Stimulated activated CD4-positive, alpha-beta T cell treated with anti-CD3 and anti-CD28 coated beads, Interleukin-12 subunit alpha, Interleukin-12 subunit beta, amount 100 ng/mL, for 4 hours (primary cell): ENCODE measurements at places on chromosomes 2 and 18.

GRCh38 chr18:56967035-56967434 lies 179.9 kb upstream of the BOD1L2 start:
- no peak for DNase-seq

DNA sequence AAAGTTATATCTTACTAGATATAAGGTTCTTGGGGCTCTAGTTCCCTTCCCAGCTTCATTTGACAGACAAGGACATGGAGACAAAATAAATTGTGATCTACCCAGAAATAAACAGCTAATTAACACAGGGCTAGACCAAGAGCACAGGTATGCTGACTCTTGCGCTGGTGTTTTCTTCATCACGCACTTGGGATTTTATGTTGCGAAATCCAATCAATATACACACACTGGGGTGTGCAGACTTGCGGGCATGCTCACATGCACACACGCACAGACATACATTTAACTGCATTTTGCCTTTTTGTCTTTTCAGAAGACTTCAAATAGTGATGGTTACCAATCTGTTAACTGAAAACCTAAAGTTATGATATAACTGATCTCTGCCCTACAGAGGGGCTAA lies 91.2 kb downstream of the LRATD1 start:
- no peak for DNase-seq

GRCh38 chr2:98269274-98269673 lies 77.0 kb upstream of the CNGA3 start:
- DNase-seq = no peak

DNA sequence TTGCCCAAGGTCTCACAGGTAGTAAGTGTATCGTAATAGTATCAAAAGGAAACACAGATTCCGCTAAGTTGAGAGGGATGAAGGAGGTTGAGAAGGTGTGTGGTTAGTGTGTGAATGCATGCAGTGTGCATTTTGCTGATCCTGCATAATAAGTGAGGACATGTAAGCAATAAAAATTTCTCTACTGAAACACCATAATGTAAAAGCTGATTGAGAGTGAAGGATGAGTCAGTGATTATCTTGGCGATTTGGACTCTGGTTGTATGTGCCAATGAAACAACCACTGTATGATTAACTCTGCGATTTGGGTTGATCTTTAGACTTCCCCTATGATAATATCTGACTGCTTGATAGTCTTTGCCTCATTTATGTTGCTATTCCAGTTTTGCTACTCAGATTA lies 16.7 kb upstream of the ADGRF3 start:
- DNase-seq = no peak

GRCh38 chr2:70923378-70924015 lies 12.2 kb upstream of the ATP6V1B1 start:
- DNase-seq = no peak

DNA sequence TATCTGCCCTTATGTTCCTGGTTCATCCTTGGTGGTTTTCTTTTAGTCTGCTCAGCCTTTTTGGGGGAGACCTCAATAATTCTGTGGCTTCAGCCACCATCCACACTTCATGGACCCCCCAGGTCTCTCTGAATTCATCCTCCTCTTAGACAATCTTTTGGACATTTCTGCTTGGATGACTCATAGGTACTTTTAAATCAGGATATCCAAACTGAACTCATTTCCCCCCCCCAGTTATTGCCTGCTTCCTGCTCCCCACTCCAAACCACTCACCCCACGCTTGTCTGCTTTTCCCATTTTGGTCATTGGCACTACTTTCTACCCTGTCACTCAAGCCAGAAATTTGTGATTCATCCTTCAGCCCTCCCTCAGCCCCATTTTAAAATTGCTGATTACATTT lies 78.5 kb downstream of the TANC1 start:
- no peak for DNase-seq

DNA sequence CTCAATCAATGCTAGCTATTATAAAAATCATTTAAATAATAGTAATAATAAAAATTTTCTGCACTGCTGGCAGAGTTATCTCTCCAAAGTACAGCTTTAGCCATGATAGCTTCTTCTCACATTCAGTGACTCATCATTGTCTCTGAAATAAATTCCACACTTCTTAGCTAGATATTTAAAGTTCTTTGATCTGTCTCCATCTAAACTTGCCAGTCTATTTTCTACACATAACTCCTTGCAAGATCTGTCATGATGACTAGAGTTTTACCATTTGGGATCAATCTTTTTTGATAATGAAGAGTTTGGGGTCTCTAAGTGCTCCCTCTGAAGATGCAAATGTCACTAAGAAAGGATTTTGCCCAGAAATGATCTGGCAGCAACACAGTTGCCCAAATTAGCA lies 155.4 kb upstream of the LHCGR start:
- no peak for DNase-seq

DNA sequence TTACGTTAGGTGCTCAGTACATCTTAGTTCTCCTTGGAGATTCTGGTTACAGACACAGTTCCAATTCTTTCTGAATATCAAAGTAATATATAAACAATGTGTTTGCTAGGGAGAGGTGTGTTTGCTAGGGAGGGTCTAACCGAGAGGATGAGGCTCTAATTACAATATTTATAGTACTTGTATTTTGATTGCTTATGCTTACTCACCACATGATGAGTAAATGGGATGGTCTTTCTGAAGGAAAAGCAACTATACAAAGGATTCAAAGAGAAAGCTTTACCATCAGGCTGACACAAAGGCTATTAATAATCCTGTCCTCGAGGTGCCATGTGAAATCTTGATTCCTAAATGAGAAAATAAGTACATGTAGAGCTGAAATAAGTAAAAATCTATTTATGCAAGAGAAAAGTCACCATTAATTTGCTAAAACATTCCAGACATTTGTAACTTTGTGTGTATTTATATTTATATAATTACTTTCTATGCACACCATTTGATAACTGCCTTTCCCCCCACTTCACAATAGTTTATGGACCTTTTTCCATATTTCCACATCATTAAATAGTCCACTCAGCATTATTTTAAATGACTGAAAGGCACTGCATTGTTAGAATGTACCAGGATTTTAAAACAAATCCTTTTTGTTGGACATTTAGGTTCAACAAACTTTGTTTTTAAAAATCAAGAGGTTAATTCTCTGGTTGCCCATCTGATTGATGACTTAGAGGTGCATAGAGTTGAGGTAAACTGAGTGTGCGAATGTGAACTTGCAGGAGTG lies 94.5 kb upstream of the FN1 start:
- DNase-seq = no peak

GRCh38 chr2:127796389-127796788 lies 14.6 kb downstream of the WDR33 start:
- DNase-seq = no peak

DNA sequence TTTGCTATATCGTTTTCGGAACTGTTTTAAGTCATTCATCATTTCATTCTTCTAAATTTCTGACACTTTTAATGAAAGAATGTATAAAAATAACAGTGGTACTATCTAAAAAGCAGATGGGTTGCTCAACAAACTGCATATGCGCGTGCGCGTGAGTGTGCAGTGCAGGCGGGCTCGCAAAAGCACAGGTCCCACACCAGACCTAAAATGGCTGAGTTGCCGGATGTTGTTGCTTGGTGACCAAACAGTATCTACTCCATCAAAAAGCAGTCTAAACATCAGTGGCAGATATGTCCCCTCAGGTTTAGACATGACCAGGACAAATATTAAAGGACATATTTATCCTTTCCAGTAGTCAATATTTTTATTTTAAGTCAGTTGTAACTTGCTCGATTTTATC lies 5.1 kb downstream of the NOL4 start:
- DNase-seq = no peak

- no peak for DNase-seq
Measured at GRCh38 chr18:22428672-22429071, 11.0 kb upstream of the CTAGE1 start.

DNA sequence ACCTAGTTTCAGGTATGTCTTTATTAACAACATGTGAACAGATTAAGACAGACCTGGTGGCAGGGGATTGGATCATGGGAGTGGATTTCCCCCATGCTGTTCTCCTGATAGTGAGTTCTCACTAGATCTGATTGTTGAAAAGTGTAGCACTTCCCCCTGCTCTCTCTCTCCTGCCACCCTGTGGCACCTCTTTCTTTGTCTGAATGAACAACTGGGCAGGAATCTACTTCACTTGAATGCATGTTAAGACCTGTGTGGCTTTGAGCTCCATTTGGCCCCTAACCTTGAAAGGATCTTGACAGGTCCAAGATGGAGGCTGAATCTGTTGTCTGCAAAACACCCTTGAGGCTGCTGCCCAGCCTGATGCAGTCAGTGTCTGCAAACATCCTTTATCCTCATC lies 194.4 kb downstream of the RNF144A start:
- no peak for DNase-seq

DNA sequence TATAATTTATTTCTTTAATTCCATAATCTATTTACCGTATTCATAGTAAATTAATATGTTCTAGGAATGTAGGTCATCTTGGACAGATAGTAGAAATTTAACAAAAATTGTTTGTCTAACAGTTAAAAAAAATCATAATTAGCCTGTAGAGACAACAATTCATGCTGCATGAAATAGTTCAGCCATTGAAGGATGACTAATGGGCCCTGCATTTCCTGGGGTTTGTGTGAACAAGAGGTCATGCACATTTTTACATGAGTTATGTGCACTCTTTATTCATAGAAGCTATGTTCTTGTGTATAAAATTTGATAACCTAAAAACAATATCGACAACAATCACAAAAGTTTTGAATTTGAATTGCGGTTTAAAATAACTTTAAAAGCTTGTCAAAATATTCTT lies 1663.6 kb downstream of the SUCLG1 start:
- DNase-seq = no peak

DNA sequence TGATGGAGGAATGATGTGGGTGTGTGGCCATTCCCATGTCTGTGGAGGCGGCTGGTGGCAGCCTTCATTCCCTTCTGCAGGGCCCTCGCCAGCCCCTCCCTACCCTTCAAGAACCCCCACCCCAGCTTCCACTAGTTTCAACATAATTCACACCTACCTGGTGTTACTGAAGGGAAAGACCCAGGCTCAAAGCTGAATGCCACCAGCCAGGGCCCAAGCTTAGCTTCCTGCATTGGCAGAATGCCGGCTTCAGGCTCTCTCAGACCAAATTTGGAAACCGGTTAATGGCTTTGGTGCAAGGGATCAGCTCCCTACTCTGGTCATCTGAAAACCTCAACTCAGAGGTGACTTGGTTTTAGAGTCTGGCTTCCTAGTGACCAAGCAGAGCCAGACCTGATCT lies 16.9 kb downstream of the GAREM2 start:
- no peak for DNase-seq

- no peak for DNase-seq
Measured at GRCh38 chr2:62038975-62039771, 133.7 kb downstream of the COMMD1 start.

DNA sequence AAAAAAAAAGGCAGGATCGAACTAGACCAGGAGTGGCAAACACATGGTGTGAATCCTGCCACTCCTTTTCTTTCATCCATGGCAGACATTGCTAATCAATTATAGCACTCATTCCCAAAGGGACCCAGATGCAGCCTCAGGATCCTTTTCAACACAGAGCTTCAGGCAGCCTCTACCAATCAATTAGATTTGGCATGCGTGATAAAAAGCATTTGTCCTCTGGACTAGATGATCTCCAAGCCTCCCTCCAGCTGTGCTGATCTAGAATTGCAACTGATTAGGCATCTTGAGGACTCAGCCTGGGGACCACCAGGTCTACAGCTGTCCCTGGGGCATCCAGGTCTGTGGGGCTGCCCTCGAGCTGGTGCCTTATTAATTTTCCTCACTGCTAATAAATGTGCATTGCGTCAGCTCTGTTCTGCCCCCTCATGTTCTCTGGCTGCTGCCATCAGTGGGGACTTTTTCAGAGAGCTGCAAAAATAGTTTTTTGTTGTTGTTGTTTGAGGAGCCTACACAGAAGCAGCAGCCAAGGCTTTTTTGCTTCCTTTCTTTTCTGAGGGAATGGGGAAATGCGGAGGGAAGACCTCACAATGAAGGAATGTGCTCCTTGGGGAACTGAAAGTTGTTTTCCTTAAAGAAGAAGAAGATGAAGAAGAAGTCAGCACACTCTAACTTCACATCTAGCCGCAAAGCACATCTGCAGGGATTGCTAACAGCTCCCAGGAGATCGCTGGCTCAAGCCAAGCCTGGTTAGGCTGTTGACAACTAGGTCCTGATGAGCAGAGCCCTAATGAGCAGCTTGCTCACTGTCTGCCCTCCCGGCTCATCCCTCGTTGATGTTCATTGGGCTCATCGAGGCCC lies 8.8 kb upstream of the ATOH8 start:
- DNase-seq = no peak

- DNase-seq = no peak
Measured at GRCh38 chr2:10210336-10210735, 87.8 kb downstream of the RRM2 start.

DNA sequence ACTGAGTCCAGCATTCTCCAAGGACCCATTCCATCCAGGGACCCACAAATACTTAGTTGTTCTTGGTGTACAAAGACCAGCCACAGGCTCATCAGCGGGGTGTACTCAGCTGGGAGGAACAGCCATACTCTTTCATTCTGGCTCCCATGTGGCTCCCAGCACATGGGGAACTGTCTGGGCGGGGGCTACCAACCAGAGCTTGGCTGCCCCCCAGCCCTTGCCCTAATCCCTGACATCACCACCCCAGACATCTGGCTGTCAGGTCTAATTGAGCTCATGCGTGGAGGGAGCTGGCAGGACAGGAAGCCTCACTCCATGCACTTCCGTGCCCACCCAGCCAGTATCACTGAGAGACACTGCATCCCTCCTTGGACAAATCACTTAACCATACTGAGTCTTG lies 283.6 kb downstream of the DYSF start:
- DNase-seq = no peak

DNA sequence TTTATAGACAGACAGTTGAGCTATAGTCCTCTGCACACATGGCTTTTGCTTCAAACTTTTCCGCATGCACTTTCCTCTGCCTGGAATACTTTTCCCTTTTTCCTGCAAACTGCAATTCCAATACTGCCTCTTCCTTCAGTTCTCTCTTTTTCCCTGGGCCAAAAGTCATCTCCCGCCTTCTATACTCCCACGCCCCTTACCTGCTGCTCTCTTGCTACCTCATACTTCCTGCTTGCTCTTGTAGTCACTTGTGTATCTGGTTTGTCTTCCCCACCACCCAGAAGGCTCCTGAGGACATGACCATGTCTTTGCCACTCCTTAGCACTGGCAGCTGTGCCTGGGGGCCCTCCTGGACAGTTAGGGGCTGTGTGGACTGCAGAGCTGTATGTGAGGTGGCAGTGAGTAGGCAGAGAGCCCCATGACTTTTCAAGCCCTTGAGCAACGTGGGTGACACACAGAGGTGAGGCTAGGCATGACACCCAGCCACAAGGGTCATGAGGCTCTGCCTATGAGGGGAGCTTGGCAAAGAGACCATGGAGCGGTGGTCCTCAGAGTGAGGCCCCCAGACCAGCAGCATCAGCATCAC lies 23.2 kb downstream of the SPEG start:
- no peak for DNase-seq

GRCh38 chr2:238695538-238695937 lies 152.3 kb upstream of the TWIST2 start:
- DNase-seq = no peak

DNA sequence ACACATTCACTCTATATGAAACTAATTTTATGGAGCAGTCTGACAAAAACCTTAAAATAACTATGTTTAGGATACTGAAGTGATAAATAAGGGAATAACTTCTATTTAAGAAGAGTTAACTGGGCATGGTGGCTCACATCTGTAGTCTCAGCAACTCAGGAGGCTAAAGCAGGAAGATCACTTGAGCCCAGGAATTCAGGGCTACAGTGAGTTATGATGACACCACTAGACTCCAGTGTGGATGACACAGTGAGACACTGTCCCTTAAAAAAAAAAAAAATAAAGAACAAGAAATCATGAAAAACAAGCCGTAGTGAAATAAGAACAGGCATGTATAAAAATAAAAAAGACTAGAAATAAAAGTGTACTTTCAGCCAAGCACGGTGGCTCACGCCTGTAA lies 82.0 kb downstream of the THADA start:
- DNase-seq = no peak

GRCh38 chr2:109715313-109715805 lies 78.7 kb upstream of the RGPD5 start:
- DNase-seq = no peak
